ENCODE measurements at places on chromosomes 3 and 15.

- no peak for DNase-seq
Observed at GRCh38 chr3:46649436-46649835, 37.1 kb downstream of the FAM240A start.

GRCh38 chr15:65771870-65772269 lies 20.2 kb downstream of the DENND4A start:
- DNase-seq: no peak

- DNase-seq: no peak
Observed at GRCh38 chr15:89163271-89164055, 57.9 kb downstream of the RLBP1 start.

DNA sequence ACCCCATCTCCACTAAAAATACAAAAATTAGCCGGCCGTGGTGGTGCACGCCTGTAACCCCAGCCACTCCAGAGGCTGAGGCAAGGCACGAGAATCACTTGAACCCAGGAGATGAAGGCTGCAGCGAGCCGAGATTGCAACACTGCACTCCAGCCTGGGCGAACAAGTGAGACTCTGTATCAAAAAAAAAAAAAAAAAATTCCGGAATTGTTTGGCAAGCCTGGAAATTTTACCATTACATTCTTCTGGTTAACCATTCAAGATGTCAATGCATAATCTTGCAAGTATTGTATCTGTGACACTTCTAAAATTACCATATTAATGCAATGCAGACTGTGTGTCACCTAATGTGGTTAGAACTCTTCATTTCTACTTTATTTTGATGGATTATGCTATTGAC lies 67.0 kb downstream of the CSNK1G1 start:
- DNase-seq: no peak

- DNase-seq: no peak
Observed at GRCh38 chr3:187856555-187856954, 111.3 kb upstream of the BCL6 start.

GRCh38 chr3:187011915-187012314 lies 81.6 kb downstream of the ST6GAL1 start:
- no peak for DNase-seq

DNA sequence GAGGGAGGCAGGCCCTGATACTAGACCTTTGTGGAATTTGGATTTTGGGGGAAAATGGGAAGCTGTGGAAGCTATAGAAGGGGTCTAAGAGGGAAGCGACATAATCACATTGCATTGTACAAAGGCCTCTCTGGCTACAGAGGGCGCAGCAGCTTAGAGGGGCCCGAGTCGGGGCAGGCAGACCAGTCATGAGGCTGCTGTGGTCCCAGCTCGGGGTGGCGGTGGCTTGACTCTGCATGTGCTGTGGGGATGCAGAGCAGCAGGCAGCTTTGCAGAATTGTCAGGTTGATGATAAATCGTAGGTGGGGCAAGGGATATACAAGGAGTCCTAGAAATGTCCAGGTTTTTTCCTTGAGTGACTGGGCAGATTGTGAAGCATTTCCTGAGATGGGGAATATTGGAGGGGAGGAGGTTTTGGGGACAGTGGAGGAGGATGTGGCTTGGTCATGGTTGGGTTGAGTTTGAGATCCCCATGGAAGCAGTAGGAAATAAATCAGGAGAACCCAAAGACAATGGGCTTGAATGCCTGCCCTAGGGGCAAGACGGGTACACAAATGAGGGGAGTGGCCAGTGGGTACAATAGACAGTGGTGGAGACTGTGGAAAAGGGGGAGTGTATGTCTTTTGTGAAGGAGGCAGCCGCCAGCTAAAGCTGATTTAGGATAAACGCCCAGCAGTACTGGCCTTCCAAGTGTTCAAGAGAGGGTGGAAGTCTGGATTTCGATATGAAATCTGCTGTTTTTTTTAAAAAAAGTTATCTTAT lies 94.1 kb downstream of the HMG20A start:
- no peak for DNase-seq

- DNase-seq: no peak
Observed at GRCh38 chr15:36758800-36759199, 179.4 kb downstream of the CDIN1 start.

GRCh38 chr3:60094392-60094947 lies 1044.6 kb upstream of the CFAP20DC start:
- peak; percentile 69 for DNase-seq

DNA sequence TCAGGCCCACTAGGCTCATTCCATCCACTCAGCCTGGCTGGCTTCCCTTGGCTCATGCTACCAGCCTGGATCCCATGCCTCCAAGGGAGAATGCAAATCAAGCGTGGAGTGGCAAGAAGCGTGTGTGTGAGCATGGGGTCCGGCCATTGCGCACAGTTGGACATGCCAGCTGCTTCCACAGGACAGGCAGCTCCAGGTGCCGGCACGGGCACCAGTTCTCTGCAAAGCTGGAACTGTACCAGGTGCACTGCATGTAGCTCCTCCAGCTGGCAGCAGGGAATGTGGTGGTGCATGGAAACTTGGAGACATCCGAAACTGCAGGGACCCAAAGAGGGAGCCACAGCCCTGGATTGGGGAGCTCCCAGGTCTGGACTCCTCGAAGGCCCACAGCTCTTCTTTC lies 449.8 kb downstream of the EPHA6 start:
- DNase-seq: no peak

DNA sequence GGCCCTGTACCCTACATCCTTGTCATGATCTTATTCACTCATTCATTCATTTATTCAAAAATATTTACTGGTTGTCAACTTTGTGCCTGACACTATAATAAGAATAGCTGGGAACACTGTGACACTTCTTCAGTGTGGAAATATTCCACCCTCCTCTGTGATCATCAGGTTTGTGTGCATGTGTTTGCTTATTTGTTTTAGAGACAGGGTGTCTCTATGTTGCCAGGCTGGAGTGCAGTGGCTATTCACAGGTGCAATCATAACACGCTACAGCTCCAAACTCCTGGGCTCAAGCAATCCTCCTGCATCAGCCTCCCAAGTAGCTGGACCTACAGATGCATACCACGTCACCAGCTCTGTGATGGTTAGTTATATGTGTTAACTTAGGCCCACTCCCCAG lies 50.0 kb upstream of the PLCL2 start:
- no peak for DNase-seq

DNA sequence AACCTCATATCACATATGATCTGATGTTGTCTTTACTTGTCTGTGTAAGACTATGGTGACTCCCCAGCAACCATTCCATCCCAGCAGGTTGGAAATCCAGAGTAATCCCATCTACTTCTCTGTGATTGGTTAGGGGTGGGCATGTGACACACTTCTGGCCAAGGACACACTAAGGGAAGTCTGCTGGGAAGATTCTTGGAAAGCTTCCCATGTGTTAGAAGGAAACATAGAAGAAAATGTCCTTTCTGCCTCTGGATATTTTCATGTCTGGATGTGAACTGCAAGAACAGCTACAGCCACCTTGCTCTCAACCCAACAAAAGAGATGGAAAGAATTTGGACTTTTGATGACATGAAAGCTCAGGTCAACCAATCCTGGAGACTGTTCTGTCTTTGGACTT lies 2.6 kb upstream of the UBE2Q2 start:
- peak; percentile 10 for DNase-seq

DNA sequence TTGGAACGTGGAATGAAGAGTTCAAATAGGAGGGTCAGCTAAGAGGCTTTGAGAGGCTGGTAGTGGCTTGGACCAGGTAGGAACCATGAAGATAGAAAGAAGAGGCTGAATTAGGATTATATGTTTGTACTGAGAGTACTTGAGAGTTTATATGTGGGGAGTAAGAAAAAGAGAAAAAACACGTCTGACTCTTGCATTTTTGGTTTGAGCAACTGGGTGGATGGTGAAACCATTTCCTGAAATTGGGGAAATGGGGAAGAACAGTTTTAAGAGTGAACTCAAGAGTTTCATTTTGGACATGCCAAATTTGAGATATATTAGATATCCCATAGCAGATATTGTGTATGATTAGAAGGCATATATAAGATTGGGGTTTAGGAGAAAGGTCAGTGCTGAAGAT lies 92.9 kb upstream of the TNIK start:
- DNase-seq: no peak

- no peak for DNase-seq
Observed at GRCh38 chr3:170502297-170502696, 83.6 kb downstream of the SLC7A14 start.

GRCh38 chr3:23743141-23743784 lies 62.5 kb upstream of the UBE2E1 start:
- peak; percentile 8 for DNase-seq

DNA sequence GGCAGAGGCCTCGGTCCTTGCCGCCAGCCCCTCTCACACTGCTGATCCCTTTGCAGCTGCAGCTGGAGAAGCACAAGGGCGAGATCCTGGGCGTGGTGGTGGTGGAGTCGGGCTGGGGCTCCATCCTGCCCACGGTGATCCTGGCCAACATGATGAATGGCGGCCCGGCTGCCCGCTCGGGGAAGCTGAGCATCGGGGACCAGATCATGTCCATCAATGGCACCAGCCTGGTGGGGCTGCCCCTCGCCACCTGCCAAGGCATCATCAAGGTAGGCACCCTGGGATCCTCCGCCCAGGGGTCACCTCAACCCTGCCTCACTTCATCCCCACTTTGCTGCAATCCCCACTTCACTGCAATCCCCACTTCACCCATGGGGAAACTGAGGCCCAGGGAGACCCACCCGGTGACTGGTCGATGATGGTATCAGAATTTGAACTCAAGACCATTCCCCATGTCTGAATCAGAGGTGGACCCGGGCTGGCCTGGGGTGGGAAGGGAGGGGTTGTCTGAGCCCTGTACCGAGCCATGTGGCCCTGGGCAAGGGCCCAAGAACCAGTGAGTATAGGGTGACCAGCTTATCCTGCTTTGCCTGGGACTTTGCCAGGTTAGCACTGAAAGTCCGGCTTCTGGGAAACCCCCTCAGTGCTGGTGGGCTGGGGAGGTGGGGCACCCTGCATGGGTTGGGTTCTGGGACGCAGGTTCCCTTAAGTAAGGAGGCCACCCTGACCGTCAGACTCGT lies 162.9 kb downstream of the NSMCE3 start:
- DNase-seq: no peak

DNA sequence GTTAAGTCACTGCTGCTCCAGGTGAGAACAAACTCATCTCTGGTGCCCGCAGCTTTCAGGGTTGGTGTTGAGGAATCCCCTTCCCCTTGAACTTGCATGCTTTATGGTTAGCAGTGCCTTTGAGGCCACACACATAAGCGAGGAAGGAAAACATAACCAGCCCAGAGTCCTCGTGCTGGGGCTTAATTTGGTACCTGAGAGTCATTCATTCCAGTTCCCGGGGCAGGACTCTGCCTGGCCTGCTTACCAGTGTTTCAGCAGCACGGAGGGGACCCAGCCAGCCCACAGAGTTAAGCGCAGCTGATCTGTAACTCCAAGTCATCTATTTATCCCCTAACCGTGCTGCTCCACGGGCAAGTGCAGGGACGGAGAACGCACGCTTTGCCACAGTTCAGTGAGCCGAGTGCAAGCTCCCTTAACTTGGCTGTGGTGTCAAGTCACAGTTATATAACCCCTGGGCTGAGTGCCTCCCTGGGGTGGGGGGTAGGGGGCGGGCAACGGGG lies 302.3 kb upstream of the ICE2 start:
- DNase-seq: no peak

- no peak for DNase-seq
Observed at GRCh38 chr15:49313650-49314049, 109.4 kb upstream of the FGF7 start.

GRCh38 chr3:9898467-9899241 lies 4.0 kb upstream of the IL17RE start:
- no peak for DNase-seq

DNA sequence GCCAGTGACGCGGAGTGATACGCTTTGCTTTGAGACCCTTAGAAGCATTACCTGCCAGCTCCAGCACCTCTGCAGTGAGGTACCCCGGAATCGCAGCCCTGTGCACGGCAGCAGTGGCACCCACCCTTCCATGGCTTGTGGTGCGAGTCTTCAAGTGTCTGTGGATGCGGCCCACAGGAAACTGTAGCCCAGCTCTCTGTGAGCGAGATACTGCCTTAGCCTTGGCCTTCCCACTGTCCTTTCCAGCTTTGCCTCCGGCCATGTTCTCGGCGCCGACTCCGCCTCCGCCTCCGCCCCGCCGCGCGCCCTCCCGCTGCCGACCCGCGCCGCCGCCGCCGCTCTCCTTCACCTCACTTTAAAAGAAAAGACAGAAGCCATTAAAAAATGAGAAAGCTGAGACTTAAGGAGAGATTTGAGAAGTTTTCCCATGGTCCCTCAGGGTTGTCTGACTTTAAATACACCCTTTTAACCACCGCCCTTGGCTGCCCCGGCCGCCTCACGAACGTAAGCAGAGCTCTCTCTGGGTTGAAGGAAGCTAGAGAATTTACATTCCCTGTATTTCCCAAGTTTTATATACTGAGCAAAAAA lies 78.5 kb upstream of the FAM174B start:
- no peak for DNase-seq

DNA sequence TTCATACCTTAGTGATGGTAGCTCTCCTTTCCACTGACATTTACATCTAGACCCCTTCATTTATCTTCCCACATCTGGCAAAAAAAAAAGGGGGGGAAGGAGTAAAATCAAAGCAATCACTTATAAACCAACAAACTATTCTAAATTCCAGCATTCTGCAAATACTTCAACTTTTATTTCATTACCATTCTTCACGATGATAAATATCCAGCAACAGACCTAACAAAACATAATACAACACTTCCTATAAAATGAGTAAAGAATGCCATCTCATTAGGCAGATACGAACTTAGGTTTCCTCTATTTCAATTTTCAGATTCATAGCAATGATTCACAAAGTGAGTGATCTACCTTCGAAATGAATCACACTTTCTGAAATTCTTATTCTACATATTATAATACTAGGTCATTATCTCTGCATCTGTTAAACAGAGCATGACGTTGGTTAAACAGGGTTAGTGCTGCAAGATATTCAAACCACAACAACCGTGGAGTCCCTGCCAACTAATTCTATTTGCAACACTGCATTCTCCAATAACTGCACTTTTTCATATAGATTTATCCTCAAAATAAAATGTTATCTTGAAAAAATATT lies at the start of gene LRRFIP2:
LRRFIP2 (minus strand) TSS at position 51 of the 595 bp plus-strand sequence. CDS start 25,599 bp downstream, outside the sequence.
- no peak for DNase-seq

DNA sequence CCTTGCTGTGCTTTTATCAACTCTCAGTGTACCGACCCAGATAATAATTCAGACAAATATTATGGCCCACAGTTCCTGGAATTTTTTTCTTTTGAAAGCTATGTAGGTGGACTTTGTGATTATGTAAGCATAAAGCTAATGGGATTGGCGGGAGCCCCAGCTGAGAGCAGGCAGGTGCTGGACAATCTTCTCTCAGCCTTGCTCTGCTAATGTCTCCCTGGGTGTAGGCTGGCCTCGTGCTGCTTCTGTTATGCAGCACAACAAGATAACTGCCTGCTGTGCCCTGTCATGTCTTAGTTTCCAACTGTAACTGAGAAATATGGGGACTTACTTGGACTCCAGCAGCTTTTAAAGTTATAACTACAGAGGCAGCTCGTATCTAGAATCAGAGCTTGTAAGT lies 415.0 kb downstream of the PDCD6IP start:
- DNase-seq: no peak
